ENCODE measurements at places on chromosomes 2 and 18. TPM values are rescaled to one million over a fixed set of nuclear protein-coding genes. Genes with fewer than 3 reads are reported as not detected.

Gene UGT1A3
- total RNA-seq, result not detected

- H3K36me3 ChIP-seq, result peaks cover 6% of the 10 kb centered on the region
- peaks cover 61% of the 10 kb centered on the region for H3K4me1 ChIP-seq
- peaks cover 5% of the 10 kb centered on the region for H3K27me3 ChIP-seq
- H3K27ac ChIP-seq, result no peak overlapping the region
Measured at GRCh38 chr2:30336084-30336483, 104.8 kb downstream of the LBH start.

DNA sequence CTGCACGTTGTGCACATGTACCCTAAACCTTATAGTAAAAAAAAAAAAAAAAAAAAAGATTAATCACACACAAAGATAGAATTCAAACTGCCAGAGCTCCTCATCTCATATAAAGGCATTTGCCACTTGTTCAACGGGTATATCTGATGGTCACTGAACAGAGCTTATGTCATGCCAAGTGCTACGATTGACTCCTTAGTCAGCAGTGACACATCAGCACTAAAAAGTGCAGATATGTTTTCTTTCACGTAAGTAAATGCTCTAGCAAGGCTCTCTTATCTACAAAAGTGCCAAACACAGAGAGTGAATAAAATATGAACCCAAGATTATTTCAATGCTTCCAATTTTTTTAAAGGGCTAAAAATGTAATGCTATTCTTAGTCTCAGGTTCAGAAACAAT is 1.1 kb downstream of the LMAN1 start:
- no peak for DNase-seq
- peaks cover 5% of the 10 kb centered on the region for H3K4me1 ChIP-seq
- H3K27ac ChIP-seq, result peak overlapping the region; percentile 95
- peak overlapping the region; percentile 100 for H3K4me3 ChIP-seq

- H3K27me3 ChIP-seq, result peaks cover 2% of the 10 kb centered on the region
- H3K4me3 ChIP-seq, result no peak overlapping the region
- H3K27ac ChIP-seq, result peak overlapping the region; percentile 84
- DNase-seq, result no peak
Measured at GRCh38 chr2:25030702-25031101, 11.2 kb upstream of the EFR3B start.

DNA sequence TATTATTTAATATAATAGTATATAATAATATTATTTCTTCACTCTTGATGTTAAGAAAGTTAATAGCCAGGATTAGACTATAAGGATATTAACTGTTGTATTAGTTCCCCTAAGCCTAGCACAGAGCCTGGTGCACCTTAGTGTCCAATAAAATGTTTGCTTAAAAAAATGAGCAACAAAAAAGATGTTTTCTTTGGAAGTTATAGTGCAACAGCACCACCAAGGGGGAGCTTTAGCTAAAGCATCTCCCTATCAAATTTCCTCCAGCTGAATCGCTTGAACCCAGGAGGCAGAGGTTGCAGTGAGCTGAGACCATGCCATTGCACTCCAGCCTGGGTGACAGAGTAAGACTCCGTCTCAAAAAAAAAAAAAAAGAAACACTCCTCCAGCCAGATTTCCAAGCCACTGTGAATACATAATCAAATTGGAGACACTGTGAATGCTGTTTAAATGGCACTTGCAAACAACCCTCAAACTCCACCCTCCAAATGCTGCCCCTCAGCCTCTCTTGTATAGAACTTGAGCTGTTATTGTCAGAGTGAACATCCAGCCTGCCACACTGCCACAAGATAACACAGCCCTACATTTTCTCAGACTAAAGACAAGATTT is 221.9 kb downstream of the DYM start:
- H3K4me3 ChIP-seq, result no peak overlapping the region
- DNase-seq, result peak; percentile 40
- no peaks in the 10 kb centered on the region for H3K4me1 ChIP-seq
- H3K27ac ChIP-seq, result no peak overlapping the region
- no peaks in the 10 kb centered on the region for H3K27me3 ChIP-seq

GRCh38 chr2:233000886-233001750 is 11.9 kb downstream of the NGEF start:
- peaks cover 3% of the 10 kb centered on the region for H3K27me3 ChIP-seq
- no peak for DNase-seq
- H3K36me3 ChIP-seq, result no peaks in the 10 kb centered on the region
- H3K4me1 ChIP-seq, result no peaks in the 10 kb centered on the region
- H3K4me3 ChIP-seq, result no peak overlapping the region

DNA sequence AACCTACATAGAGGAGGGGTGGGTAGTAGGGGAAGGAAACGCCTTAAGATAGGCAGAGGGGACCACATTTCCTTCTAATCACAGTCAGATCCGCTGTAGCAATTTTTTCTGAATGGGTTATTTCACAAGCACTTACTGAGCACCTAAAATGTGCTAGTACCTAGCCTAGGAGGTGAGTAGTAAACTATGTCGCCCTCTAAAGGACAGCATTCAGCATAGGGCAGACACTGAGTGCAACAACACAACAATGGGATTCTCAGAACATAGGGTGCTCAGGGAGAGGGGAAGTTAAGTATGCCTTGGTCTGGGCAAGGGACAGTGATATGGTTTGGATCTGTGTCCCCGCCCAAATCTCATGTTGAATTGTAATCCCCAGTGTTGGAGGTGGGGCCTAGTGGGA is 166.1 kb upstream of the RAB6C start:
- H3K4me1 ChIP-seq, result peaks cover 2% of the 10 kb centered on the region
- no peak overlapping the region for H3K4me3 ChIP-seq
- DNase-seq, result no peak
- no peaks in the 10 kb centered on the region for H3K36me3 ChIP-seq
- H3K27me3 ChIP-seq, result peaks cover 1% of the 10 kb centered on the region

- no peak for DNase-seq
- H3K36me3 ChIP-seq, result peaks cover 14% of the 10 kb centered on the region
- no peak overlapping the region for H3K4me3 ChIP-seq
- H3K27me3 ChIP-seq, result peaks cover 7% of the 10 kb centered on the region
- H3K27ac ChIP-seq, result no peak overlapping the region
Measured at GRCh38 chr2:218146056-218146455, 20.2 kb downstream of the CXCR2 start.
